Urinary bladder (tissue), 4 donors: ENCODE measurements at places on chromosomes 2 and 18. TPM values are rescaled to one million over a fixed set of nuclear protein-coding genes. Genes with fewer than 3 reads are reported as not detected.

The SIX3 gene
- total RNA-seq, result not detected

The CCDC178 gene
- total RNA-seq, result 3.1 TPM

The MAP3K19 gene
- total RNA-seq, result not detected

The HOXD12 gene
- 2.2 TPM for total RNA-seq

The NEUROD1 gene
- not detected for total RNA-seq

The ANKRD30B gene
- not detected for total RNA-seq

The HOXD8 gene
- total RNA-seq, result 12.3 TPM

The CAVIN2 gene
- total RNA-seq, result 103 TPM

The OR6B2 gene
- not detected for total RNA-seq

The MYO5B gene
- total RNA-seq, result 8.8 TPM

The KCNF1 gene
- total RNA-seq, result 0.32 TPM

The HK2 gene
- total RNA-seq, result 9.7 TPM

The ALK gene
- total RNA-seq, result 1.0 TPM

The FAM237A gene
- not detected for total RNA-seq

The OSBPL1A gene
- 53.3 TPM for total RNA-seq
